ENCODE measurements at places on chromosomes 13 and 19.

DNA sequence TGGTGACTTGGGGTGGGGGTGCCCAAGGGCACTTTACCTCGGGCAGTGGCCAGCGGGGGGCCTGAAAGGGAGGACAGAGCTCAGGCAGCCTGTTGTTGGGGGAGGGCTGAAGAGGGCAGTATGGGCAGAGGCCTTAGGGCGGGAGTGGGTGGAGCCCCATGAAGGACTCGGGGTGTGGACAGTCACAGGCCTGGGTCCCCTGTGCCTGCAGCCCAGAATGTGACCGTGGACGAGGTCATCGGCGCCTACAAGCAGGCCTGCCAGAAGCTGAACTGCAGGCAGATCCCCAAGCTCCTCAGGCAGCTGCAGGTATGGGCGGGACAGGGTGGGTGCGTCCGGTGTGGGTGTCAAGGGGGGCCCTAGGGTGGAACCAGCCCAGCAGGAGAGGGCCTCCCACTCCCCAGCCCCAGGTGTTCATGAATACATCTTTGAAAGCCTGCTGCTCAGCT, 22.5 kb downstream of the NKPD1 start:
- no peak for DNase-seq

DNA sequence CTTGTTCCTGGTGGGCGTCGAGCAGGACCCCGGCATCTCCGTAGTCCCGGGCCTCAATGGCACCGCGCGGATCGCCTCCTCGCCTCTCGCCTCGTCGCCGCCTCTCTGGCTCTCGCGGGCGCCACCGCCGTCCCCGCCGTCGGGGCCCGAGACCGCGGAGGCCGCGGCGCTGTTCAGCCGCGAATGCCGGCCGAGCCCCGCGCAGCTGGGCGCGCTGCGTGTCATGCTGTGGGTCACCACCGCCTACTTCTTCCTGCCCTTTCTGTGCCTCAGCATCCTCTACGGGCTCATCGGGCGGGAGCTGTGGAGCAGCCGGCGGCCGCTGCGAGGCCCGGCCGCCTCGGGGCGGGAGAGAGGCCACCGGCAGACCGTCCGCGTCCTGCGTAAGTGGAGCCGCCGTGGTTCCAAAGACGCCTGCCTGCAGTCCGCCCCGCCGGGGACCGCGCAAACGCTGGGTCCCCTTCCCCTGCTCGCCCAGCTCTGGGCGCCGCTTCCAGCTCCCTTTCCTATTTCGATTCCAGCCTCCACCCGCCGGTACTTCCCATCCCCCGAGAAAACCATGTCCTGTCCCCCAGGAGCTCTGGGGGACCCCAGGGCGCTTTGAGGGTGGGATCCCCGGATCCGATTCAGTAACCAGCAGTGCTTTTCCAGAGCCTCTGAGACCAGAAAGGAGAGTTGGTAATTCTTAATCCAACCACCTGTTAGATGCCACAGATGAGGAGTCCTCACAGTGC, 885 bp downstream of the MLNR start:
- no peak for DNase-seq

- no peak for DNase-seq
Measured at GRCh38 chr13:90995614-90996013, 351.9 kb upstream of the MIR17HG start.

GRCh38 chr19:6373813-6374108, 1.2 kb downstream of the ALKBH7 start:
- no peak for DNase-seq

- DNase-seq: no peak
Measured at GRCh38 chr13:51556740-51557139, 27.5 kb upstream of the WDFY2 start.

DNA sequence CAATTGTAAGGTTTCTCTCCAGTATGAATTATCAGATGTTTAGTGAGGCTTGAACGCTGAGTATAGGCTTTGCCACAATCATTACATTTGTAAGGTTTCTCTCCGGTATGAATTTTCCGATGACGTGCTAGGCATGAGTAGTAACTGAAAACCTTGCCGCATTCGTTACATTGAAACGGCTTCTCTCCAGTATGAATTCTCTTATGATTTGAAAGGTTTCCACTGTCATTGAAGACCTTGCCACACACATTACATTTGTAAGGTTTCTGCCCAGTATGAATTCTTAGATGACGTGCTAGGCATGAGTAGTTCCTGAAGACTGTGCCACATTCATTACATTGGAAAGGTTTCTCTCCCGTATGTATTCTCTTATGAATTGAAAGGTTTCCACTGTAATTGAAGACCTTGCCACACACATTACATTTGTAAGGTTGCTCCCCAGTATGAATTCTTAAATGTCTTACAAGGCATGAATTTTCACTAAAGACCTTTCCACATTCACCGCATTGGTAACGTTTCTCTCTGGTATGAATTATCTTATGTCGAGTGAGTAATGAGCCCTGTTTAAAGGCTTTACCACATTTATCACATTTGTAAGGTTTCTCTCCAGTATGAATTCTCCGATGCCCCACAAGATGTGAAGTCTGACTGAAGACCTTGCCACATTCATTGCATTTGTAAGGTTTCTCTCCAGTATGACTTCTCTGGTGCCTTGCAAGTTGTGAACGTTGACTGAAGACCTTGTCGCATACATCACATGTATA, 15.6 kb downstream of the ZNF836 start:
- no peak for DNase-seq

- DNase-seq: peak; percentile 22
Measured at GRCh38 chr13:41746259-41746658, 214.7 kb downstream of the VWA8 start.

Measured in muscle of back (tissue), 13 donors.